ENCODE measurements at places on chromosomes 13 and 19.
A peak's percentile ranks its signal among the peaks of the same experiment; 100 is the strongest.

DNA sequence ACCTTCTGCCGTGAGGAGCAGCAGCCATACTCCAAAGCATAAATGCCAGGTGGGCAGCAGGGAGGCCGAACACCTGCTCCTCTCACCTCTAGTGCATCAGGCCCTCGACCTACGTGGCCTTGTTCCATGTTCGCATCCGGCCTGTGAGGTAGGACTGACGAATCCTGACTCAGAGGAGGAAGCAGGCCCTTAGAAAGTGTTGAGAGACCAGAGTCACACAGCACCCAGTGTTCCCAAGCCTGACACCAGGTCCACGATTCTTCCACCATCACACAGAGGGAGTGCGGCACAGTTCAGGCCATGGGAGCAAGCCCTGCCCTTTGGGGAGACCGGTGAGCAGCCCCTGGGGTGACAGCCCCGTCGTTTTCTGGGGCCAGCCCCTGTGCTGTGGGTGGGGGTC, 14.7 kb downstream of the ATP12A start:
- DNase-seq, result no peak

DNA sequence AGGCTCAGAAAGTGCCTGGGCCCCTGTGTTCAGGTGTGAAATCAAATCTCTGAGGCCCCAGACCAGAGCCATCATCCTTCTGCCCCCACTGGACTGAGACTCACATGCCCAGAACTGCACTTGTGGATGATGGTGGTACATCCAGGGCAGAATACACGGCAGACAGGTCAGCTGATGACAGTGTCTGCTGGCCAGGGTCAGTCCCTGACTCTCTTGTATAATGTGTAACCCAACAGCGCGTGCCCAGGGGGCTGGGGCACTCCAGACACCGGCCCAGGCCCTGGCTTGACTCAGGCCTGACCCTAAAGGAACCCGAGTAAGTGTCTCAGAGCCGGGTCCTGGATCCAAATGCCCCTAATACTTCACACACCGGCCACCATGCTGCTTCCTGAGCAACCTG, 37.4 kb upstream of the GATAD2A start:
- no peak for DNase-seq

GRCh38 chr13:110309661-110310524, 2.8 kb downstream of the COL4A2 start:
- no peak for DNase-seq

DNA sequence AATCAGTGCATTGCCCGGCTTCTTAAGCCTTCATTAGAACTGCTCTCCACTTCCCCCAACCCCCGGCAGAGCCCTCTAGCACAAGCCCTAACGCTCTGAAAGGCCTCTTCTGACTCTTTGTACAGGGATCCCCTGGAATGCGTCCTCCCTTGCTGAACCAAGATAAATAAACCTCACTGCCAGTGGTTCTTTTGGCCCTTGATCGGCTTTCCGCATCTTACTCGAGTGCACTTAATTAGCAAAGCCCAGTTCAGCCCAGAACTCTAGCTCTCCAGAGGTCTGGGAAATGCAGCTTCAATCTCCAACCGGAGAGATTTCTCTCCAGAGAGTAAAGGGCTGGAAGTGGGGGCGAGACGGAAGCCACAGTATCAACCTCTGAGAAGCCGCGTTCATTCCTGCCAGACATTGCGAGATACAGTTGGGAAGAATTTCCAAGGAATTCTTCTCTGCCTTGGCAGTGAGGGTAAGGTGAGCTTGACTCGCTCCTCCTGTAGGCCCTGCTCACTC, 8.7 kb upstream of the ZNF444 start:
- DNase-seq, result no peak

DNA sequence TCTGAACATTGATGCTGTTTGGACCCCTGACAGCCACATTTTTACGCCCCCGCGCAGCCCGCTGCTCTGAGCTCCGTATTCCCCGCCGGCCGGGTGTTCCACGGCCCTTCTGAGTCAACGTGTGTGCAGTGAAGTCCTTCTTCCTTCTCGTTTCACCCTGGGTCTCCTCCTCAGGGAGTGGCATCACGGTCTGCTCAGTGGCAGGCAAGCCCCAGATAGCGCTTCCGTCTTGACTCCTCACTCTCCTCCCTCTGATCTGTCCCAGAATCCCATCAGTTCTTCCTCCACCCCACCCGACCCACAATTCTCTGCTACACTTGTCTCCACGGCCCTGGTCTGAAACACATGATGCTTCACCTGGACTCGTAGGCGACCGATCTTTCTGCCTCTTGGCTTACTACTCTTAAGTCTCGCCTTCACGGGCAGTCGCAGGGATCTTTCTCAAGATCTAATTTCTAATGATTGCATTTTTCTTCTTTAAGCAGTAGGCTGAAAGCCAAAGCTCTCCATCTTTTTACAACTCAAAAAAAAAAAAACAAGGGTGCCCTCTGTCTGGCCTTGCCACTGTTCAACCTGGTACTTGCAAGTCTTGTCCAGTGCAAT, 33.9 kb downstream of the CCNE1 start:
- DNase-seq, result no peak

GRCh38 chr19:28065026-28065425, 1147.9 kb downstream of the UQCRFS1 start:
- no peak for DNase-seq

DNA sequence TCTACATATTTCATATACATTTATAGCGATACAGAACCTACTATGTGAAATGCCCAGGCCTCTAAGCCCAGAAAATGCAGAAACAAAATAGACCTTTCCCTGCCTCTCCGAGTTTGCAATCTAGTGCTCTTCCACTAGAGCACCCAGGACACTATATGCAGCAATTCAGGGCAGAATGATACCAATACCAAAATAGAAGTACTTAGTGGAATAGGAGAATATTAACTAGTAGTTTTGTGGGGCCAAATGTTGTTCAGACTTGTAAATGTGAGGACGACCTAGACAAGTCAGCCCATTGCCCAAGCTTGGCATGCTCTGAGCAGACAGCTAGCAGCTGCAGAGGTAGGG, 35.8 kb upstream of the FLT1 start:
- no peak for DNase-seq

DNA sequence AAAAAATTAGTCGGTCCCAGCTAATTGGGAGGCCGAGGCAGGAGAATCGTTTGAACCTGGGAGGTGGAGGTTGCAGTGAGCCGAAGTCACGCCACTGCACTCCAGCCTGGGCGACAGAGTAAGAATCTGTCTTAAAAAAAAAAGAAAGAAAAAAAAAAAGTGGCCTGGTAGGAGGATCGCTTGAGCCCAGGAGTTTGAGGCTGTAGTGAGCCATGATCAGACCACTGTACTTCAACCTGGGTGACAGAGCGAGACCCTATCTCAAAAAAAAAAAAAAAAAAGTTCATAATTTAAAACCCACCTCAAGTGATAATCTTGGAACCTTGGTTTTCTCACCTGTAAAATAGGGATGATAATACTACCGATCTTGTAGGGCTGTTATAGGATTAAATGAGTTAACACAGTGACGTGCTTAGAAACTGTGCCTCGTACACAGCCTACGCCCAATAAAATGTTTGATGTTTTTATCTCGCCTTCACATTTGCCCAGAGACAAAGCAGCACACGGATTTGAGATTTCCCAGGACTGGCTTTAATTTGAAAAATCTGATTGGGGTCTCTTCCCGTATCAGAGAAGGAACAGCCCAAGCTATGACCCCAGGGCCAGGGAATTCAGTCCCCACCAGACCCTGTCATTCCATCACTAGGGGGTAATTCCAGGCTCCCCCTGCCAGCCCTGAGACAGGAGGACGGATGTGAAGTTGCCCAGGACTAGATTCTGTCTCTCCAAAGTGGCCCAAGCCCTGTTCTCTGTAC, 3.6 kb downstream of the SERTAD1 start:
- DNase-seq, result no peak

DNA sequence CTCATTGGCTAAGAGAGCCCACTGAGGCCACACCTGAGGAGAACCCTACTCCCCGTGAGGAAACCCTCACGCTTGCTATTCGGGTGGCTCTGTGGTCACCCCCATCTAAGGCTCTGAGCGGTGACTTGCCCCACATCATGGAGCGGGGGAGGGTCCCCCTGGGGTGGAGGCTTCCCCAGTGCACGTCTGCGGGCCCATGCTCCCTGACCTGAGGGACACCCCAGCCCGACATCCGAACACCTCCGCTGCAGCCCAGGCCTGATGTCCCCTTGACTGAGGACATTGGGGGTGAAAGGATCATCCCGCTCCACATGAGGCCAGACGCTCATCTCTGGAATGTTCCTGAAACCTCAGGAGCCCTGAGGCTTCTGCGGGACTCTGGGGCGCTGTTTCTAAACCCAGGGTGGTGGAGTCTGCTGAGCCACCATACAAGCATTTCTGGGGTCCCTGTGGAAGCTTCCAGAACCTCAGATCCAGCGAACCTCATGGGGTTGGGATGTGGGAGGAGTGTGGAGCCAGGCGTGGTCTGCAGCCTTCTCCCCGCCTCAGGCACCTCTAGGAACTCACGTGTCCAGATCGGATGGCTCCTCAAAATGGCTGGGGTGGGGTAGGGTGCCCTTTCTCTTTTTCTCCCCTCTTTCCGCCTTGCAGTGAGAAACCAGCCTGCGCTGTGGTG, 19.9 kb downstream of the TMED1 start:
- no peak for DNase-seq

DNA sequence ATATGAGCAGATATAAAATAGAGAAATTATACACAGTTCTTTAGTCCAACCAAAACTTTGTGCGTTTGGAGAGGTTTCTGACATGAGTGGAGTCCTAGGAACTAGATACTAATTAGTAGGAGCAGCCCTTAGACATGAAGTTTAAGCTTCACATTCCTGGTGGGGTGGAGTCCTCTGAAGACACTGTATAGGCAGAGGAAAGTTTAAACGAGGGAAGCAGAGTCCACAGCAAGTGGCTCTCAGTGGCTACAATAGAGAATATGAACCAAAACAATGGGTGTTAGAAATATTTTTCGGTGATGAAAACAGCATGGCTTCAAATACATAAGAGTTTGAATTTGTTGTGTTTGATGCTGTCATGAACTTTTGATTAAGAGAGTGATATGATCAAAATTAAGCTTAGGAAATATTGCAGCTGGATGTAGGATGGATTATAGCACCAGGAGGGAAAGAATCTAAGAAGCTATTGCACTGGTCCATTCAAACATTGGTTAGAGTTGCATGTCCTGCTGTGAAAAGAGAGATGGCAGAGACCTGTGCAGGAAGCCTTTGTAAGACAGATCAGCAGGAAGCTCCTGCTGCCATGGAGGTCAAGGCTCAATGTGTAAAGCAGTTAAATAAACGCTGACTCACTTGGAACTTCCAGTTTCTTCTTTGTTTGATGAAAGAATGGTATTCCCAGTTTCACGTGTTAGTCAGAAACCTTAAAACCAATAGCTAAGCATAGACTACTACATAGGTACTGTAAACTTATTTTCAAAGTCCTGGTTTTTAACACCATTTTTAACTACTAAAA, 175.2 kb downstream of the TDRD3 start:
- DNase-seq, result no peak

GRCh38 chr13:101833671-101834070, 381.2 kb downstream of the ITGBL1 start:
- no peak for DNase-seq

DNA sequence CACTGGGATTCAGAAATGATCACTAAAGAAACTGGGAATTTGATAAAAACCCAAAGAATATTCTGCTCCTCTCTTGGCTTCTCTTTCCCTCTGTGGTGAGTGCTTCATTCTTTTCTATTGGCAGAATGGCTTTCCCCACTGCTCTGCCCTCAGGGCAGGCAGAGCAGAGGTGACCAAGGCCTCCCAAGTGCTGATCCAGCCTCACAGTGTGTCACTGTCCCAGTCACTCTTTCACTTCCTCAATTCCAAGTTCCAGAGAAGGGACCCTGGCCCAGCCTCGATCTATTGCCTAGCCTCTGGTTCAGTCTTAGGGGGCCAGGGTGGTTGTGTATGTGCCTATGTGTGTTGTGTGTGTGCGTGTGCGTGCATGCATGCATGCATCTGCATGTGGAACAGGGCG, 180.6 kb upstream of the TMTC4 start:
- no peak for DNase-seq

- peak; percentile 15 for DNase-seq
Measured at GRCh38 chr19:47190167-47190727, 40.8 kb downstream of the BBC3 start.

GRCh38 chr13:102721800-102722231, 27.0 kb upstream of the METTL21C start:
- DNase-seq, result no peak

DNA sequence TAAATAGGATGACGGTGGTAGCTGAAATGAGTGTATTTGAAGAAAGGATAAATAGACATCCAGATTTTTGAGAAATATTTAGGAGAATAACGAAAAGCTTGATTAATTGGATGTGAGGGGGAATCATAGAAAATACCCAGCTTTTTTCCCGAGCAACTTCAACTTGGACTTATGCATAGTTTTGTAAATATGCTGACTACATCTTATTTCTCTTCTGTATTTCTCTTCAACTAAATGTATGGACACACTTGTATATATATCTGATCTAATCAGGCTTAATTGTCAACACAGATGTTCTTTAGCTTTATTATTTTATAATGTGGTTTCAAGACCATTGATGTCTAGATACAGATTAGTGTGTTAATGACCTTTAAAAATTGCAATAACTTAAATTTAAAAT, 685.0 kb downstream of the SLITRK1 start:
- no peak for DNase-seq

DNA sequence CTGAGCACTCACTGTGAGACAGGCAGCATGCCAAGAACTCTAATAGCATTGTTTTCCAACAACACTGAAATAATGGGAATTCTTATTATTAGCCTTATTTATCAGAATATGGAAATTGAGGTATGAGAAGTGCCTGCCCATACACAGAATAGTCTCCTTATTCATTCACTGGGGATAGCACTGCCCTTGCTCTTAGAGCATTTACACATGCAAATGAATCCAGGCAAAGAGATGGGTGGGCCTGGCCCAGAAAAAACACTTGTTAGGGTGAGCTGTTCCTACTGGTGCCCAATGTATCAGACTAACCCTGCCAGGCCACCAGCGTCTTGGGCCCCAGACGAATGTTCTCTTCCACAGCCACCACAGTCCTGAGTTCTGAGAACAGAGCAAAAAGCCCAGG, 112.9 kb downstream of the TUBA3C start:
- DNase-seq, result no peak

DNA sequence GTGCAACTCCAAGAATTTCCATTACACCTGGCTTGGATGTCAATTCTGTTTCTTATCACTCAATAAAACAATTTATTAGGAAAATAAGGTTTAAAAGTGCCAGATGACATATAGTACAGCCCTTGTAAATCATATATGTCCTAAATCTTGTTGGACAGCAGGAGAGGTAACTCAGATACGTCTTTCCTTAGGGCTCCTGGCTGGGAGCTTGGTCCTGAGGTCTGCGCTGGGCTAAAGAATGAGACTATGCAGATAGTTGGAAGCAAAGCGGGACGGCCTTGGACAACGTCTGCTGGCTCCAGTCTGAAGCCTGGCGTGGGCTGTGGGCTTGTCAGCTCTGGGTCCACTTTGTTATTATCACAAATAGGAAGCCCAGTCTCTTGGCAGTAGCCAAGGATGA, 377.0 kb downstream of the DLEU7 start:
- no peak for DNase-seq

GRCh38 chr13:40640845-40641458, 25.5 kb downstream of the FOXO1 start:
- DNase-seq, result no peak

GRCh38 chr13:50919277-50919676, 9.7 kb downstream of the RNASEH2B start:
- DNase-seq, result no peak
